ENCODE measurements at places on chromosomes 5 and 9. TPM values are rescaled to one million over a fixed set of nuclear protein-coding genes. Genes with fewer than 3 reads are reported as not detected.

IFNB1 gene
- not detected for total RNA-seq

STPG3 gene
- total RNA-seq = not detected

TLX3 gene
- total RNA-seq = not detected

DNA sequence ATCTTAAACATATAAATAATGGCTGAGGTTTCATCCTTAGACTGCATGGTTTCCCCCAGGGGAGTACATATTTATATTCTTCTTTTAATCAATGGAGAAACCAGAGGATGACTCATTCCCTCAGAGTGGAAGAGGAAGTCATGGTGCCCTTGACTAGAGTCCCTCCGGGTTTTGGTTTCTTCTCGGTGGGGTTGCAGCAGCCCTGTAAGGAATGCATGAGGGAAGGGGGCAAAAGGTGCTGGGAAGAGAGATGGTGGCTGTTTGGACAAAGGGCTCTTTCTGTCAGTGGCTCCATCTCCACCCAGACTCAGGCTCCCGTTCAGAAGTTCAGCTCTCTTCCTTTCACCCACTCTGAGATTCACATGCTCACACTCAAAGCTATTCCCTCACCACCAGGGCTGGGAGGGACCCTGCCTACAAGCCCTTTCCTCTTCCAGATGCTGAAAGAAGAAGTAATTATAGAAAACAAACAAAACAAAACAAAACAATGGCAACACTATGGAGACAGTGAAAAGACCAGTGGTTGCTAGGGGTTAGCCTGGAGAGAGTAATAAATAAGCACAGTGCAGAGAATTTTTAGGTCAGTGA, 129.8 kb upstream of the IL12B start:
- no peak for DNase-seq

SHLD3 gene
- total RNA-seq = 7.4 TPM

LHX3 gene
- not detected for total RNA-seq

CTXN3 gene
- not detected for total RNA-seq

DNA sequence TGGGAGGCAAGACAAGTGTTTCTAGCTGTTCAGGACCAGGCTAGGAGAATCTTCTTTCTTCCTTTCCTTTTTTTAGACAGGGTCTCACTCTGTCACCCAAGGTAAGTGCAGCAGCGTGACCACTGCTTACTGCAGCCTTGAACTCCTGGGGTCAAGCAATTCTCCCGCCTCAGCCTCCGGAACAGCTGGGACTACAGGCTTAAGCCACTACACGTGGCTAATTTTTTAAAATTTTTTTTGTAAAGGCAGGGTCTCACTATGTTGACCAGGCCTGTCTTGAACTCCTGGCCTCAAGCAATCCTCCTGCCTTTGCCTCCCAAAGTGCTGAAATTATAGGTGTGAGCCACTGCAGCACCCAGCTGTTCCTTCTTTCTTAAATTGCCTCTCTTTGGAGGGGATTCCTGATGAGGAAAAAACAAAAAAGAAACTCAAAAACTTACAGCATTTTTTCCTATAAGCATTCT, 53.1 kb downstream of the LHFPL2 start:
- DNase-seq = no peak

GRCh38 chr9:138049085-138049778, 171.7 kb downstream of the CACNA1B start:
- peak; percentile 10 for DNase-seq

- DNase-seq = no peak
Measured at GRCh38 chr5:16757989-16758501, 141.2 kb upstream of the RETREG1 start.

- no peak for DNase-seq
Measured at GRCh38 chr9:26170190-26170589, 491.9 kb upstream of the TUSC1 start.

C9 gene
- not detected for total RNA-seq

RALGPS1 gene
- total RNA-seq = 138 TPM

DNA sequence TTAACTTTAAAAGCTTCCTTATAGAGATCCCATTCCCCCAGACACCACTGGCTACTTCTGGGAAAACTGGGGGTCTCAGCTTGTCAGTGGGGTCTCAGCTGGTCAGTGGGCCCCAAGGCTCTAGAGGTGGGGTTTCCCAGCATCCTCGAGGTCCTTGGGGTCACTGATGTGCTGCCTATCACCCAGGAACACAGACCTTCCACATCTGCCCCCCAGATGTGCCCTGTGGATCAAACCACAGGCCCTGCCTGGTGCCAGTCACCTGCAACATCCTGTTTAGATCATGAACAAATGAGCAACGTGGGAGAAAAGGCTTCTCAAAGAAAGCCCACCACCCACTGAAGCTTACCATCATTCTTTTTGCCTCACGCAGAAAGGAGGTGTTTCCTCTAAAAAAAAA, 165.6 kb upstream of the FSTL4 start:
- DNase-seq = no peak

- DNase-seq = no peak
Measured at GRCh38 chr9:3455094-3455493, 70.7 kb downstream of the RFX3 start.

DNA sequence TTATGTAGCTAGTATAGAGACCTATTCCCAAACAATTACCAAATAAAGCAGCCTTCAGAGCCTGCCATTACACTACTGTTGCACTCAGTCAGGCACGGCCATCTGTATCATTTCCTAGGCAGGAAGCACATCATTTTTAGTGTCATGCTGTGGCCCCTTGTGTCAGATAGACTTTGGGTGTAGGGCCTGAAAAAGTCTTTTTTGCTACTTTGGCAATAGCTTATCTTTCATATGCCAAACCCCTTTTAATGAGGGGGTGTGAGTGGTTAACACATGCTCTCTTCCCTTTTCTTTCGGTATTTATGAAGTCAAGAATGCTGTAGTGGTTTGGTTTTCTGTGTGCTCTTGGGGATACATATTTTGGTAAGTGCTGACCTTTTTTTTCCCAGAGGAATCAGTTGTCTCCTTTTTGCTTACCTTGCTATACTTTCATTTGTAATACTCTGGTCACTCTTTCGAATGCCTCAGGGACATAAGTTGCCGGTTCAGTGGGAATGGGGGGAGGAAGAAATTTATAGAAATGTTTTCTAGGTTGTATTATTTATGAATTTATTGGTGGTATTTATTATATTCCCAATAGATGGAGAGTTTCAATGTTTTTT, 209.8 kb downstream of the CSNK1G3 start:
- no peak for DNase-seq

- no peak for DNase-seq
Measured at GRCh38 chr9:1454211-1454610, 404.1 kb downstream of the DMRT2 start.

GRCh38 chr5:62643556-62644451, 65.2 kb downstream of the LRRC70 start:
- DNase-seq = no peak

PCDHGC5 gene
- 0.95 TPM for total RNA-seq

MAMDC4 gene
- 37.4 TPM for total RNA-seq

GRCh38 chr9:101586651-101587050, 8.1 kb downstream of the PPP3R2 start:
- DNase-seq = no peak

DNA sequence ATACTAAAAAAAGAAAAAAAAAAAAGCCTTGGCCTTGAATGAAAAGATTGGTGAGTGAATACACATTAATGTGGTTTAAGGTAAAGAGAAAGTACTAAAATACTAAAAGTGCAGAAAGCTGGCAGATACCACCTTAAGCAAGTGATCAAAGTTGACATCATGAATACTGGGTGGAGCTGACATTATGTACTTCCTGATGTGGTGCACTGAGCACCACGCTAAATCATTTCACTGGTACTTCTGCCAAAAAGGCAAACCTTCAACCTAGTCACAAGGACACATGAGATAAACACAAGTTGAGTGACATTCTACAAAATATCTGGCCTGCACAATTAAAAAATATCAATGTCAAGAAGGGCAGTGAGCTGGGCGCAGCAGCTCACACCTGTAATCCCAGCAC, 33.8 kb upstream of the PANK3 start:
- DNase-seq = peak; percentile 54

- no peak for DNase-seq
Measured at GRCh38 chr9:83701769-83702168, 6.0 kb downstream of the UBQLN1 start.

DNA sequence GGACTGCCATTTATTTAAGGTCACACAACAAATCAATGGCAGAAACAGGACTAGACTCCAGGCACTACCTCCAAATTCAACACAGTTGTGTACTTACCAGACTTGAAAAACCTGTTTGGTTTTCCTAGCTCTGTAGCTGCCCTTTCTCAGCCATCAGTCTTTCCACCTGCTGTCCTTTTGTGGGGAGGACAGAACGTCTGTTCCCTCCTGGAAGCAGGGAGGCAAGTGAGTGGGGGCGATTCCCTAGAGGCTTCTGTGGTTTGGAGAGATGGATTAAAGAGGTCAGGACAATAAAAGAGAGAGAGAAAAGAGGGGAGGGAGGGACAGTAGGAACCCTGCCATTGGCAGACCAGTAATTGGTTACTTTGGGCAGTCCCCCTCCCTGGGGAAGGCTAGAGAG, 14.7 kb downstream of the ASTN2 start:
- DNase-seq = no peak

DNA sequence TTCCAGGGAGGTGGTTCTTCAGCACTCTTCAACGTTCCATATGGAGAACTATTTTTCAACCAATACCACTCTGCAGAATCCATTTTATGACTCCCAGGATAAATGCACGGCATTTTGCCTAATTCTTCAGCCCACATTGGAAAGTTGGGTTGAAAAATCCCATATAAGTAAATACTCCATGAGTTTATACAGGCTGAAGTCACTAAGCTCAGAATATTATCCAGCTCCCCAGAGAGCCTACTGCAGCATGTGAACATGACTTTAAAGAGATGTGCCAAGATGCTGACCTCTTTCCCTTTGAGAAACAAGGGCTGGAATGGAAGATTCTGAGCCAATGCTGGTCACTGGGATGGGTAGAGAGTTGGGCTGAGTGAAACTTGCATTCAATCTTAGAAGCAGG, 111.9 kb upstream of the SLIT3 start:
- no peak for DNase-seq

RANBP3L gene
- total RNA-seq = 0.54 TPM

DNA sequence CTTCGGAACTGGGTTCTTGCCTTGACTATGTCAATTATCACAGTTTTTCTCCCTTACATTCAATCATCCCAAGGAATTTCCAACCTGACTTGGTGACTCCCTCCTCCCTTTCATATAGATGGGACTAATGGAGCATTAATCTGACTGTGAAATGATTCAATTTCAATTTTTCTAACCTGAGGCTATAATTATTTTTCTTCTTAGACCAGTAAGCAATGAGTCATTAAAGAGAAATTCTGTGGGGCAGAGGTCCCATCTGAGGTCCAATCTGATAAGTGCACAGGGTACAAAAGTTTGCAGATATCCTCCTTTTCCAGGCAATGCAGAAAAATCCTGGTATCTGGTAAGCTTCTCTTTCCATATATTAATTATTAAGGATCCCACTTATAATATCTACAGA, 18.9 kb downstream of the PDE4D start:
- no peak for DNase-seq

DNA sequence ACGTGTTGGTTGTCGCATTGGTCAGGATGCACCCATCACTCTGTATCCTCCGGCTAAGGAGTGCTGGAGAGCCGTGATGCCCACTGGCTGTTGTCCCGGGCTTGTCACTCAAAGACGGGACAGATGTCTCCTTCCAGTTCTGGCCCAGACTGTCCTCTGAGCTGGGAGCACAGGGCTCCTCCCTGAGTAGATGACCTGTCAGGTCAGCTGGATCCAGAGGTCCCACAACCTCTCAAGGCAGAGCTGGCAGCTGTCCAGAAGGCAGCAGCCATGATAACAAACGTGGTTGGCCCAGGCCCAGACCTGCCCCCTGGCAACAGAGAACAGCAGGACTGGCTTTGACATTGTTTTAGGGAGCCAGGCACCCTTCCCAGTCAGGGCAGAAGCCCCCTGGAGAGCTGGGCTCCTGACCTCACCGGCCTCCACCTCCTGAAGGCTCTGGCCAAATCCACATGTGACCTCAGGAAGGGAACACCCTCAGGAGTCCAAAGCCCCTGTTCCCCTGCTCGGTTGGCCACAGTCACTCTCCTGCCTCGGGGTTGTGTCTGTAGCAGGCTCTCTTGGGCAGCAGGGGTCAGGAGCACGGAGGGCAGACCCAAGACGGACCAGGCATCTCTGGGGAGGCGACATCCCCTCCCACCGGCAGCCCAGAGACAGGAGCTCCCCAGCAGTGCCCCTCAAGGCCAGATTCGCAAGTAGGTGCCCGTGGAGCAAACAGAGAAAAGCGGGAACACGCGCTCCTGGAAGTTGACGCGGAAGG, 10.3 kb downstream of the TRIM7 start:
- no peak for DNase-seq

PCDHA10 gene
- 0.53 TPM for total RNA-seq

DNA sequence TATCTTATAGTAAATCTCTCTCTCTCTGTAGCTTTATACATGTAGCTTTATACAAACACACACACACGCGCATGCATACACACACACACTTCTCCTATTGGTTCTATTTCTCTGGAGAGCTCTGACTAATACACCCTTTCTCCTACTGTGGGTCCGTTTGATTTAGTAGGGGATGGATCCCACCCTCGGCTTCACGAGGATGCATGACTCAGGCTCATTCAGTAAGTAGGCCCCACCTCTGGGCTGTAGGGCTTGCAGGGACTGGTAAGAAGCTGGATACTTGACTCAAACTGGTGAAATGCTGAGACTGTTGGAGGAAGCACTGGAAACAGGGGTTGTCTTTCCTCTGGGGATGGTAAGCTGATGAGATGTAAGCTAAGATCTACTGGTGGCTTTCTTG, 98.7 kb downstream of the SLC24A2 start:
- no peak for DNase-seq

DNA sequence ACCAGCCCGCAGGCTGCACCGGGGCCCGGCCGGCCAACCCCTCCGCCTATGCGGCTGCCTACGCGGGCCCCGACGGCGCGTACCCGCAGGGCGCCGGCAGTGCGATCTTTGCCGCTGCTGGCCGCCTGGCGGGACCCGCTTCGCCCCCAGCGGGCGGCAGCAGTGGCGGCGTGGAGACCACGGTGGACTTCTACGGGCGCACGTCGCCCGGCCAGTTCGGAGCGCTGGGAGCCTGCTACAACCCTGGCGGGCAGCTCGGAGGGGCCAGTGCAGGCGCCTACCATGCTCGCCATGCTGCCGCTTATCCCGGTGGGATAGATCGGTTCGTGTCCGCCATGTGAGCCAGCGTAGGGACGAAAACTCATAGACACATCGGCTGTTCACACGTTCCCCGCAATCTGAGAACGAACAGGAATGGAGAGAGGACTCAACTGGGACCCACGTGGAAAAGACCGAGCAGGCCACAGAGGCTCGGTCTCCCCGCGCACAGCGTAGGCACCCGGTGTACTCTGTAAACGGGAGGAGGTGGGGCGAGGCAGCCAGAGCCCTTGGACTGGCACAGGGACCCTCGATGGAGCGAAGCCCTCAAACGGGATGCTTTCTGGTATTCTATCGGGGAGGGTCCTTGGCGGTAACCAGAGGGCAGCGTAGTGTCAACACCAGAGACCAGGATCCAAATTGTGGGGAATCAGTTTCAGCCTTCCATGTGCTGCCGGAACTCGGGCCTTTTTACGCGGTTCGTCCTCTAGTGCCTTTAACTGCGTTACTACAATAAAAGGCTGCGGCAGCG, 1.9 kb downstream of the FOXE1 start:
- DNase-seq = no peak

- DNase-seq = no peak
Measured at GRCh38 chr9:130662970-130663257, 1.5 kb upstream of the PRDM12 start.

MLLT3 gene
- total RNA-seq = 15.3 TPM

All from Peyer's patch (tissue), 4 donors.